ENCODE measurements at places on chromosomes 7 and 10.

DNA sequence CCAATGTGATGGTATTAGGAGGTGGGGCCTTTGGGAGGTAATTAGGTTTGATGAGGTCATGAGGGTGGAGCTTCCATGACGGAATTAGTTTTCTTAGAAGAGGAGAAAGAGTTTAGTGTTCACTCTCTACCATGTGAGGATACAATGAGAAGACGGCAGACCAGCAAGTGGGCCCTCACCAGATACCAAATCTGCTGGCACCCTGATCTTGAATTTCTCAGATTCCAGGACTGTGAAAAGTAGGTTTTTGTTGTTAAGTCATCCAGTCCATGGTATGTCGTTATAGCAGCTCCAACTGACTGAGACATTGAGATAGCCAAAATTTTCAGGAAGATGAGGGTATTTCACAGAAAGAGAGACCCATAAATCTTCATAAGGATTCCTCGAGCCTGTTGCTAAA is 3.6 kb upstream of the TMEM196 start:
- no peak for DNase-seq

DNA sequence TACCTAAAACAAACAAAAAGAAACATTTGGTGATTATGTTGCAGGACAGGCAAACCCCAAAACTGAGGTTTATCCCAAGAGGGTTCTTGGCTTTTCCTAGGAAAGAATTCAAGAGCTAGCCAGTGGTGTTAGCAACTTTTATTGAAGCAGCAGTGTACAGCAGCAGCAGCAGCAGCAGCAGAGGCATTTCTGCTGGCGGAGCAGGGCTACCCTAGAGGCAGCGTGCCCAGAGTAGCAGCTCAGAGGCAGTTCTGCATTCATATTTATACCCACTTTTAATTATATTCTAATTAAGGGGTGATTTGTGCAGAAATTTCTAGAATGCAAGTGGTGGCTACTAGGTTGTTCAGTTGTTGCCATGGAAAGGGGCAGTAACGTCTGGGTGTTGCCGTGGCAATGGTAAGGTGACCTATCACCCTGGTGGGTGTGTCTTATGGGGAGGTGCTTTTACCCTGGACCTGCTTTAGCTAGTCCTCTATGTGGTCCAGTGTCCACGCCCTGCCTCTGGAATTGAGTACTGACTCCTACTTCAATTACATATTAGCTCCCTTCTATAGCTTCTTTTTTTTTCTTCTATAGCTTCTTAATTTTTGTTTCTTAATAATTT is 53.9 kb downstream of the VCL start:
- DNase-seq, result no peak

DNA sequence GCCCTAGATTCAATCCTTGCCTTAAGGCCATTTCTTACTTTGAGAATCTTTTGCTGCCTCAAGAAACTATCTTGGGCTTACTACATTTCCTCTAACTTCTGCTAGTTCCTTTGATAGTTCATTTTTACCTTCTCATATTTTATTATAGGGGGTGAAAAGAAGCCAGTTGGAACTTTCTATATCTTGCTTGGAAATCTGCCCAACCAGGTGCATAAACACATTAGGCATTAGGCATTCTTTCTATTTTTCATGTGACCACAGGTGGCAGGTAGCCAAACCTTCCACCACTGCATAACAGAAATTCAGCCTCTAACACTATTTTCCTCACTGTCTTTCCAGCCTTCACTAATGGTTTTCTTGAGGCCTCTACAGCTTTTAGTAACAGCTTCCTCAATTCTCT is 300.0 kb upstream of the SP8 start:
- no peak for DNase-seq

GRCh38 chr10:102835007-102835482 is 2.2 kb downstream of the CYP17A1 start:
- peak; percentile 67 for DNase-seq

GRCh38 chr10:132543916-132544743 is 6.5 kb downstream of the INPP5A start:
- DNase-seq, result no peak

DNA sequence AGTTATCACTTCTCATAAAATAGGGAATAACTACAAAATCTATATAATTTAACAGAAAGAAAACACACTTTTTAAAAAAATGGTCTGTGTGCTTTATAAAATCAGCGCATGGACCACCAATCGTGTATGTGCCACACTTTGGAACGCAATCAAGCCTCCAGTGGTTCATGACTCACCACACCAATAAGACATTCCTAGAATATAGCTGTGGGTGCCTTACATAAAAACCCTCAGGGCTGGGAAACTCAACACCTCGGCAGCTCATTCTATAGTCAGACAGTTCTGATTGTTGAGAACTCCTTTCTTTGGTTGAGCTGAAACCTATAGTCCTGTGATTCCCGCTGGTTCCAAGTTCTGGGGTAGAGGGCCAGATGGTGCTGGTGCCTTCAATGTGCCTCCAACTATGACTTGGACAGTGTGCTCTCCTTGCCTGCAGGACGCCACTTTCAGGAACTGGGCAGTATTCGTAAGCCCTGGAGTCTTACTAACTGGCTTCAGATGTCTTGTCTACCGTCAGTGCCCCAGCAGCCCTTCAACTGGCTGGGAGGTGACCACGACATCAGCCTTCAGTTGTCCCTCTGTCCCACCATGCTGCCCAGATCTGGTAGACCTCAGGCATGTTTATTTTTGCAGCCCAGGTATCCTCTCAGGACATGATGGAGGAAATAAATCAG is 135.7 kb upstream of the GDF10 start:
- DNase-seq, result peak; percentile 90

- no peak for DNase-seq
Observed at GRCh38 chr10:83952314-83952713, 187.0 kb upstream of the GHITM start.

GRCh38 chr10:61454541-61454940 is 1.4 kb upstream of the TMEM26 start:
- no peak for DNase-seq

- no peak for DNase-seq
Observed at GRCh38 chr10:90575125-90575524, 282.7 kb downstream of the HTR7 start.

DNA sequence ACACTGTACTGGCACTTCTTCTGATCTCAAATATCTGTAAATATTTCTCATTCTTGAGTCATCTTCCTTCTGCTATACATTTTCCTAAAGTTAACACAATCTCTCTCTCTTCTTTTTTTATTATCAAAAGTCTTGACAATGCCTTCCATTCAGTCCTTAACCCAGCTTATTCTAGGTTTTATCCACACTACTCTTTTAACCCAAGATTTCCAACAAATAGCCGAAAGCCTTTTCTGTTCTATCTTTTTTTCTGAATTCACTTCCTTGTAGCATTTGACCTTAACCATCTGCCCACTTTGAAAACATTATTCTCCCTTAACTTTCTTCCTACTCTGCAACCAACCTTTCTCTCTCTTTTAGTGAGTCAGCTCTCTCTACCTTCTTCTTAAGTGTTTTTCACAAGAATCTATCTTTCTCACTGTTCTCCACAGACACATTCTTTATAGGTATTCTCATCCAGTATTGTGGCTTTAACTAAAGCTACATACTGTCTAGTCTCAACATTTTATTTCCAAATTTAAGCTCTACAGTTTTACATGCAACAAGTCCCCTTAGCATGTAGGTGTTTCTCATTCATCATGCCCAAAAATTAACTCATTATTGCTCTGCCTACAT is 915.6 kb downstream of the KCNMA1 start:
- DNase-seq, result no peak

DNA sequence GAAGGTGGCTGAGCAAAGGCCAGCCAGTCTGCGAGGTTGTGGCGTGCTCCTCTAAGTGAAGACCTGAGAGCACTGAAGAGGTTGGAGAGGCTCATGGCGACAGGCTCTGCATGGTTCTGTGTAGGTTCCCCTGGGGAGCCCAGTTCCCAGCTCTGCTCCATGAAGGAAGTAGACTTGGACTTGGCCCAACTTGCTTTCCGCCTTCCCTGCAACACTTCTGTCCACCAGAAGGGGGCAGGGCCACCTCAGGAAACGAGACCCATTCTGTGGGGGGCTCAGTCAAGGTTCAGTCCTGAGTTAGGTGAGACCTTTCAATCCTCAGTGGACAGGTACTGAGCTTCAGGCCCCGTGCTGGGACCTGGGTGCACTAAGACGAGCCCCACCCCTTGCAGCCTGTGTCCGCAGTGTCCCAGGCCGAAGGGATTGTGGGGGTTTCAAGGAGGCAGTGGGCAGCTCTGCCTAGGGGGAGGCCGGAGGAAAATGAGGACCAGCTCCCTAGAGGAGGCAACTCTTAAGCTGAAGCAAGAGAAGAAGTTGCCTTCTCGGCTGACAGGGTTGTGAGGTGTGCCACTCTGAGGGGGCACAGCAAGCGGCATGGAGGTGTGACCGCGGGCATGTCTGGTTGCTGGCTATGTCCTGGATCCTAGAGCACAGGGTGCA is 15.0 kb upstream of the PCBD1 start:
- DNase-seq, result peak; percentile 32

GRCh38 chr10:76086761-76087639 is 655.6 kb downstream of the LRMDA start:
- DNase-seq, result peak; percentile 39

DNA sequence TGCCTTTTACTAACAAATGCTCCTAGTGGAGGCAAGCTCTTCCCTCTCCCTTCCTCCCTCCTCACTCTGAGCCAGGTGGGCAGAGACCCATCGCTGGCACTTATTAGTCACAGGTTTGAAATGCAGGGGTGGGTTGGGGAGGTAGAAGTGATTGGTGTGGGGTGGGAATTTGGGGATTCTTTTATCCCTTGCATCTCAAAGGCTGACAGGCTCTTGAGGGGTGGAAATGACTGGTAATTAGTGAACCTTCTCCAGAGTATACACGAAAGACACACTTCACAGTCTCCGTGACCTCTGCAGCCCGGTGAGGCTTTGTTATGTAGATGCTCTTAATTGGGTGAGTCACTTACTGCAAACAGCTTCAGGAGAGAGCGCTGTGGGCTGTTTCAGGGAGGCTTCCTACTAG is 13.9 kb upstream of the LRMDA start:
- DNase-seq, result no peak

GRCh38 chr10:98168147-98168546 is 33.7 kb downstream of the R3HCC1L start:
- DNase-seq, result no peak

GRCh38 chr10:98312822-98313221 is 44.8 kb upstream of the LOXL4 start:
- no peak for DNase-seq

- no peak for DNase-seq
Observed at GRCh38 chr7:1942941-1943289, 272.8 kb downstream of the ELFN1 start.

DNA sequence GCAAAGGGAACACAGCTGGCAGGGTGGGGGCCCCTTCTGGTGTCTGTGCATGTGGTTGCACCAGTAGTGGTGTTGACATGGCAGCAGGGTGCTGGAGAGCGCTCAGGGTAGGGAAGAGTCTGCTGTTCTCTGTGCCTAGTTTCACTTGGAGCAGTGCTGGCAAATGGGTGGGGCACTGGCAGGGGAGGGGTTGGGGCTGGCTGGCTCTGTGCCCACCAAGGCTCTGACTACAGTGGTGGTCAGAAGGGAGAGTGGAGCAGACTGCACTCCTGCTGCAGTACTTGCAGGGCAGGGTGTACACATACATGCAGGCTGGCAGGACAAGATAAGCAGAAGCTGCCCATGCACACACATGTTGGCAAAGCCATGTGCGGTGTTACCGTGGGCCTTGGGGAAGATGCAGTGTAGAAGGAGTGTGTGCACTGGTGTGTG is 18.2 kb downstream of the FAM25A start:
- no peak for DNase-seq

GRCh38 chr7:135755351-135755753 is 6.7 kb upstream of the FAM180A start:
- DNase-seq, result no peak

- no peak for DNase-seq
Observed at GRCh38 chr10:132537684-132538001, at the start of gene INPP5A. TSS of gene INPP5A (plus strand) at chr10:132537787. CDS start at chr10:132538097, 310 bp downstream.

DNA sequence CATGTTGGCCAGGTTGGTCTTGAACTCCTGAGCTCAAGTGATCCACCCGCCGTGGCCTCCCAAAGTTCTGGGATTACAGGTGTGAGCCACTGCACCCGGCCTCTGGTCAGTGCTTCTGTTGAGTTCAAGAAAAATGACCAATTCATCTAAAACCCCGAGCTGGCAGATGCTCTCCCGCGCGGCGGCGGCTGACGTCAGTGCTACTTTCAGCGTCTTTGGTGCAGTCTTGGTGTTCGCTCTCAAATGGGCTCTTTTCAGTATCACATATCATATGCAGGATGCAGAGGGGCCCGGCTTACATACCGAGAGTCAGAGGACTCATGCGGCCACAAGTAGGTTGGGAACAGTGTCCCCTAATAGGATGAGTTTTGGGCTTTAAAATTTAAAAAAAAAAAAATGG is 125.9 kb downstream of the CUX1 start:
- DNase-seq, result no peak

DNA sequence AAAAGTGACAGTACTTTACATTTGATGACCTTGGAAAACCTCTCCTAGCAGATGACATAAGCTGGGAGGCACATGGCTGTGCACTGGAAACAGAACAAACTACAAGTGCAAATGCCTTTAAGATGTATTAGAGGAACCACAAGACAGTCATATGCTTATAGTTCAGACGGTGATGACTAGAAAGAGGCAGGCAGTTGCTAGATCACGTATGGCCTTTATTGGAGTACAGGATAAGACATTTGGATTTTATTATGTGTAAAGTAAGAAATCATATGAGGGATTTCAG is 290.0 kb downstream of the SORCS1 start:
- DNase-seq, result no peak

DNA sequence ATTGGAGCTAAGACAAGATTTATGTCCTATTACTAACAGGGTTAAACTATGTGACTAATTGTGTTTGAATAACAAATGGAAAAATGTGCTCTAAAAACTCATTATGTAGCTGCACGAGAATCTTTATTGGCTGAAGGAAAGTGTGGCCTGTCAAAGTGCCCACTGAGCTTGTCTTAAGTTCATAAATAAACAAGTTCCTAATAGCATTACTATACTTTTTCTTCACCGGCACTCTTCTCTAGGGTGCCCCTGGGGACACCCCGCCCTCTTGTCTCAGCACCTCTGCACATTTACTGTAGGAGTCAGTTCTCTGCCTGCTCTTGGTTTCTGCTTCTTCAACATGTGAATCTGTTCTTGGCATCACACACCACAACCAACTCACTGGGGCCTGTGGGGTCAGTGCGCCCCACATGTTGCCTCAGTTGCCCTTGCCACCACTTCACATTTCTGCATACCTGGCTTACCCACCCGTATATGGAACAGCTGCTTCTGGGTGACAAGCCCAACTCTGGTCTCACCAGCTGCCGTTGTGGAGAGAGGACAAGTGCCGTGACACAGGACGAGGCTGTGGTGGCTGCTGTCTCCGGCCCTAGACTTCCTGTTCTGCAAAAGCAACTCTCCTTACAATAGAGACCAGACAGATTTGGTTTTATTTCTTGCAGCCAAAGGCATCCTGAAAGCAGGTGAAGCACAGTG is 96.3 kb upstream of the DDC start:
- DNase-seq, result no peak

GRCh38 chr7:22361795-22362194 is 4.8 kb upstream of the RAPGEF5 start:
- DNase-seq, result no peak

DNA sequence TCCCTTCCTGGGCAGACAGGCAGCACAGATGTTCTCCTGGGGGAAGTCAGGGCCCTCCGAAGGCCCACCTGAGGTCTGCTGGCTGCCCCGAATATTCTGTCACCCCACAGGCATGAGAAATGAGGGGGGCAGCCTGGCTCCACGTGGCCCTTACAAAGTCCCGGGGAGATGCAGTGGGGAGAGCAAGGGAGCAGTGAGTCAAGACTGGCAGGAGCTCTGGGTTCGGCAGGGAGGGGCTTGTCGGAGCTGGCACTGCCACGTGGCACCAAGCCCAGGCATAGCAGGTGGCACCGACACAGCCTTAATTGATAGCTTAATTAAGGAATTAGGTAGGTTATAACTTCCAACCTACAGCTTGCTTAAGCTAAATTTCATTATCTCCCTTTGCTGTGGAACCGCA is 163.9 kb downstream of the USP6NL start:
- no peak for DNase-seq
